ENCODE measurements at places on chromosomes 12 and 14. TPM values are rescaled to one million over a fixed set of nuclear protein-coding genes. Genes with fewer than 3 reads are reported as not detected.

DNA sequence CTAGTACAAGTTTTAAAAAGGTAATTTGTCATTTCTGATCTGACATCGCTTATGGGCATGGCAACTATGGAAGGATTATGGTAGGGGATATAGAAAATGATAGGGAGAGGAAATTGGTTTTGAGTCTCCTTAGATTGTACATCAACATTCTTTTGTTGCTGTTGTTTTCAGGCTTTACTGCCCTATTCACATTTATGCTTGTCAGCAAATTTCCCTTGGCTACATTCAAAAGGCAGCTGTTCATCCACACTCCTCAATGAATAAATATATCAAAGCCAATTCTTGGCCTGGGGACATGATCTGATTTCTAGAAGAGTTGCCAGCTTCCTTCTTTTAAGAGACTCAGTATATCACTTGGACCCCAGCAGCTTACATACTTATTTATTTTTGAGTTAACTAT, 283.4 kb downstream of the CEP128 start:
- no peak for DNase-seq

DNA sequence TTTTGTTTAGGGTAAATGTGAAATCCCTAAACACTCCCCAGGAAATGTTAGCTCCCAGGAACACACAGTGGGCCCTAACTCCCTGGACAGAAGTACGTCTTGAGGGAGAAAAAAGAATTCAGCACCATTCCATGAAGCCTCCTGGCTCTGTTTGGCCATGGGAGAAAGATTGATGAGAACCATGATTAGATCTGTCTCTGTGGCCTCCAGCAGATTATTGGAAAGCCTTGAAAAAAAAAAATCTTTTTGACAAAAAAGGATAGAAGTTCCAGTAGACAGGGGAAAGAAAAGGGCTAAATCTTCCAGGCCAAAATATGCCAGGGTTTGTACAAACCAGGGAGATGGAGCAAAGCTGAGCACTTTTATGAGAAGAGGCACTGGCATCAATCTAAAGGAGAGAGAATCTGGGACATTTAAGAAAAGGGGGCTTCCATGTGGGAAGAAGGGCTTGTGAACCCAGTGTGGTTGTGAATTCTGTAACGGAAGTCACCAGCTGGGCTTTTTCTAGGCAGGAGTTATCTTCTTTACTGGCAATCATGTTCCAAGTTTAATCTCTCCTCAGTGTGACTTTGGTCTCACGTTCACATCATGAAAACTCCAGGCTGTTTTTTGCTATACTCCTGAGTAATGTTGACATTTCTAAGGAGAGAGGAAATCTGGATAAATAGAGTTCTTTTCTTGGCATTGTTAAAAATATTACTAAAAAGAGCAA, 426.7 kb downstream of the RAD51B start:
- DNase-seq, result no peak

YBX3 gene
- total RNA-seq, result 698 TPM

DNA sequence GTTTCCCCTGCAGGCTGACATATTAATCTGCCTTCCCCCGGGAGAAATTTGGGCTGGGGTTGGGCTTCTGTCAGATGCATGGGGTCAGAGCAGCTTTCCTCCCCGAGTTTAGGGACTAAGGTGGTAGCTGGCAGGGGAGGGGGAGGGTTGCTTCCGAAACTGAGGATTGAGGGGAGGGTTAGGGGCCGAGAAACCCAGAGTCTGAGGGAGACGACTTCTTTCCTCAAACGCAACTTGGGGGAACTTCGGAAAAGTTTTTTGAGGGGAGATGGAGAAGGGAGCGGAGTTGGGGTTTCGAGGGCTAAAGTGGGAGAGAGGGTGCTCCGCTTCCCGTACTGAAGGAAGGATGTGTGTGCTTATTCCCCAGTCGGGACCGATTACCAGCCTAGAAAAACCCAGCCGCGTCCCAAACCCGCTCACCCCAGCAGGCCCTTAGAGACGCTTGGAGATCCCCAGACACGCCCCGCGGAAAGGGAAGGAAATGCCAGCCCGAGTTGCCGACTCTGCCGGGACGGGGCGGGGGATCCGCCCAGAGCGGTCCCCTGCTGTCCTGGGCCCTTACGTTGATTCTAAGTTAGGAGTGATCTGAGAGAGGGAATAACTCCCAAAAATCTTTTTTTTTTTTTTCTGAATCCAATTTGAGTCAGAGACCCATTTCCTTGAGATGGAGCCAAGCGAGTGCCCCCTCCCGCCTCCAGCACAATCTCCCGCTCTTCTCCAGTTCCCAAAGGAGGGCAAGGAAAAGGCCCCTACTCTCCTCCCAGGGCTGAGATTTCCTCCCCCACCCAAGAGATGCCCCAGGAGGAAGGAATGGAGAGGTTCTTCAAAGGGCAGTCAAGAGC, 61.9 kb downstream of the SMUG1 start:
- DNase-seq, result peak; percentile 97

GRCh38 chr12:10614056-10614370, 604 bp upstream of the MAGOHB start:
- DNase-seq, result no peak

VRTN gene
- total RNA-seq, result not detected

GRCh38 chr12:76029982-76030340, 1.6 kb downstream of the PHLDA1 start:
- no peak for DNase-seq

GRCh38 chr12:98453070-98453469, 62.3 kb upstream of the TMPO start:
- DNase-seq, result no peak

GRCh38 chr12:111505601-111506036, 93.5 kb downstream of the ATXN2 start:
- no peak for DNase-seq

SIRT4 gene
- 2.5 TPM for total RNA-seq

- DNase-seq, result no peak
Observed at GRCh38 chr14:105474483-105475268, at the start of gene CRIP2. TSS of gene CRIP2 (plus strand) at chr14:105474821. CDS start at chr14:105474863, 42 bp downstream.

GRCh38 chr12:85350356-85350755, 70.3 kb downstream of the ALX1 start:
- no peak for DNase-seq

- DNase-seq, result no peak
Observed at GRCh38 chr14:75409316-75410205, 18.3 kb upstream of the JDP2 start.

- DNase-seq, result no peak
Observed at GRCh38 chr12:31321897-31322228, 4.1 kb downstream of the SINHCAF start.

NRL gene
- not detected for total RNA-seq

DNA sequence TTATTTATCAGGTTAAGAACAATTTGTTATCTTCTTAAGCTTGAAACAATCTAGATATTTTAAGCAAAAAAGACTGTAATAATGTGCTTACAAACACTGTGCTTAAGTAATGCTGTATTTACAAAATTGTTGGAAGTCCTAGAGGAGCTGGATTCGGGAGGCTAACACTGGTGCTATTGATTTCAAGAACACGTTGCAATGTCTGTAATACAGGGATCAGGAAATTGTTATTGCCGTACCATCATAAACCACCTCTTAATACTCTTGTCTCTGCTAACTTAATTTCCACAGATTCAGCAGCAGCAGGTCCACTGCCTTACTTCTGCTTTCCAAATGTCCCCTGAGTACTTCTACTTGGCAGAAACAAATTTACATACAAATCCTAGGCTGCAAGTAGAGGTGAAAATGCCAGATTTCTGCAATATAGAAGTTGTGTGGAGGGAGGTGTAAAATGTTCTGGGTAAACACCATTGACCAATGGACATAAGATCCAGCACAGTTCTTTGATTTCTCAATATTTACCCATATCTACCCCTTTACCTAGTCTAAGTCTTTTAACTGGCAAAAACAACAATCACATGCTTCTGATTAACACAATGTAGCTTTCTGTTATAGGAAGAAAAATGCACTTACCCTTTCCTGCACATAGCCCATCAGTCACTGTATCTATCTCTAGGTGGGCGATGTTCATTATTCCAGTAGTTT, 663.4 kb downstream of the TMTC2 start:
- no peak for DNase-seq
